Natural killer cell (primary cell): ENCODE measurements at places on chromosomes 4 and X. TPM values are rescaled to one million over a fixed set of nuclear protein-coding genes. Genes with fewer than 3 reads are reported as not detected.

EREG gene
- total RNA-seq = 2.3 TPM

PROM1 gene
- not detected for total RNA-seq

DNA sequence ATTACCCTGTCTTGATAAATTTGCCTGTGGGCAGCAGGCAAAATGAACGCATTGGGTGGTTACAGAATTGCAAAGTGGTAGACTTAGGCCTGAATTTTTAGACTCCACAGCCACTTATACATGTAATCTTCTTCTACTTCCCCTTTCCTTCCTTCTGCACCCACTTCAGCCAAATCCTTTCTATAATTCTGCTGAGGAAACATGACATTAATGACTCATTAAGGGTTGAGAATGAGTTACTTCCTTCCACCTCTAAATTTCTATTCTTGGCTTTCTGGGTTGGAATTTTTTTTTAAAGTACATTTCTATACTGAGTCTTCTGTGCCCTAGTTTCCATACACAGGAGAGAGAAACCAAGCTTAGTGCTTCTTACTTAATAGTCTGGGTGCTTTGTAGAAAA lies 10.1 kb downstream of the PAPSS1 start:
- no peak for DNase-seq

DNA sequence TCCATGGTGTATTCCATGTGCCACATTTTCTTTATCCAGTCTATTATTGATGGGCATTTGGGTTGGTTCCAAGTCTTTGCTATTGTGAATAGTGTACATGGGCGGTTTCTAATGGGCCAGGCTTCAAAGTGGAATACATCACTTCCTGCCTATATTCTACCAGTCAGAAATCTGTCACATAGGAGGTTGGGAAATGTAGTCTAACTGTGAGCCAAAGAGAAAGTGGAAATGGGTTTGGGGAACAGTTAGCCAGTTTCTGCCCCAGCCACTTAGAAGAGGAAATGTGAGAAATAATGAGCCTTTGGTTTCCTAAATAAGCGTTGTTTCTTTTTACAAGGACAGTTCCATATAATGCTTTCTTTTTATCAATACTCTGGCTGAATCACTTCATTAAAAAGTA lies 85.1 kb upstream of the AP1S2 start:
- DNase-seq = no peak

GRCh38 chr4:47065051-47065481 lies 33.7 kb downstream of the GABRB1 start:
- no peak for DNase-seq
